Chondrocyte (in vitro differentiated cells): ENCODE measurements at places on chromosomes 13 and 19. TPM values are rescaled to one million over a fixed set of nuclear protein-coding genes. Genes with fewer than 3 reads are reported as not detected.

GRCh38 chr19:32206065-32206464 is 139.3 kb upstream of the ZNF507 start:
- H3K4me1 ChIP-seq: no peaks in the 10 kb centered on the region
- no peak overlapping the region for H3K4me3 ChIP-seq
- no peaks in the 10 kb centered on the region for H3K36me3 ChIP-seq
- H3K27ac ChIP-seq: no peak overlapping the region
- peaks cover 2% of the 10 kb centered on the region for H3K27me3 ChIP-seq

DNA sequence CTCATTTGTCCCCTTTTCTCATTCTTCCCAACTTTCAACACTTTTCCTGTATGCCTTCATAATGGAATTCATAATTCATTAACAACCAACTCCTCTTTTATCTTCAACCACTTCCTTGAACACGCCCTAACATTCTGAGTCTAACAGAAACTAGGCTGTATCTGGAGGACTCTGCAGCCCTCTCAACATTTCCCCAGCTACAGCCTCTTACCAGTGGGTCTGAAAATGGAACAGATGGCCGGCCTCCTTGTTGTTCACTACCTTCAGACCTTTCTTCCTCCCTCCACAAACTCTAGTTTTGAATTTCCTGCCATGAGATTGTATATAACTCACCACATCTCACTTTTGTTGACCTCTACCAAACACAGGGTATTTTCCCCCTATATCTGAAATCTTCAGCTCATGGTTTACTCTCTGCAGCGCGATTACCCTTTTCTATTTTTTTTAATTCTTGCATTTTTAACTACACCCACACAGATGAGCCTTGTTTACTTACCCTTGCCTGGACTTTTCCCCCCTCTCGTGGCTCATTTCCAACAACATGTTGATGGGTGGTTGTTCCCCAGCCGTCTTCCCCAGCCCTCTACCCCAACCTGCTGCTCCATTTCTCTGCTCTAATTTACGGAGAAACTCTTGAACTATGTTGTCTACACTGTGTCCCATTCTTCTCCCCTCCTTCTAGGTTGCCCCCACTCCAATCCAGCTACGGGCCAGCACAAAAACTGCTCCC is 846 bp downstream of the ZNF790 start:
- H3K4me3 ChIP-seq: no peak overlapping the region
- peaks cover 8% of the 10 kb centered on the region for H3K4me1 ChIP-seq
- no peak overlapping the region for H3K27ac ChIP-seq
- no peaks in the 10 kb centered on the region for H3K27me3 ChIP-seq

LCP1 gene
- 0.19 to 1.2 TPM (median 1.00 TPM) in 3 replicates for total RNA-seq

CRX gene
- not detected in 3 replicates for total RNA-seq
